ENCODE measurements at places on chromosomes 4 and X. TPM values are rescaled to one million over a fixed set of nuclear protein-coding genes. Genes with fewer than 3 reads are reported as not detected.

DNA sequence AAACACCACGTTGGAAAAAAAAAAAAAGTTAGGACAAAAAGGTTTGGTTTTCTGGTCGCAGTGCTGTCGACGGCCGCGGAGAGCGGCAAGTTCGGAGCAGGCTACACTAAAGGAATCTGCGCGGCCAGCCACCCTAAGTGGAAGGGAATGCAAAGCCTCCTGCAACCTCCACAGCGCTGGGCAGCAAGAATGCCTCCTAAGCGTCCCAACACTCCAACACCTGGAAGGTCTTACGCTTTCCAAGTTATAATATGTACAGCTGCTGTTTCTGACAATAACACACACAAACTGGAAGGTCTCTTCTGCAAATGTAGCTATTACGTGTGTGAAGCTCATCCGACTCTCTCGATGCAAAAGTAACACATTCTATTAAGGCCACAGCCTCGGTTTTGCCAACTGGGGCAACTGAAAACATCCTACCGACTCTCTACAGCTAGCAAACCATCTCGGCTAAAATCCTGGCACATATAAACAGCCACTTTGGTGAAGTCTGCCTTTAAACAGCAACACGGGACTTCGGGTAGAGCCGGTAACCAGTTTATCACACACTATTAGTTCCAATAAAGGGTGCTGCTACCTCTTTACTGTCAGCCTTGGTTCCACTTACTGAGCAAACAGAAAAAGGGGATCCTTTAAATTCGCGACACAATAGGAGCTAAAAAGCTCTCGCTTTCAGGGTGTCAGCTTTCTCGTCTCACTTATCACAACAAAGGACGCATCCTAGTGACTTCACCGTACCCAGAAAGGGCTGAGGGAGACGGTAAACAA is 895 bp downstream of the SMIM14 start:
- DNase-seq = peak; percentile 70

DNA sequence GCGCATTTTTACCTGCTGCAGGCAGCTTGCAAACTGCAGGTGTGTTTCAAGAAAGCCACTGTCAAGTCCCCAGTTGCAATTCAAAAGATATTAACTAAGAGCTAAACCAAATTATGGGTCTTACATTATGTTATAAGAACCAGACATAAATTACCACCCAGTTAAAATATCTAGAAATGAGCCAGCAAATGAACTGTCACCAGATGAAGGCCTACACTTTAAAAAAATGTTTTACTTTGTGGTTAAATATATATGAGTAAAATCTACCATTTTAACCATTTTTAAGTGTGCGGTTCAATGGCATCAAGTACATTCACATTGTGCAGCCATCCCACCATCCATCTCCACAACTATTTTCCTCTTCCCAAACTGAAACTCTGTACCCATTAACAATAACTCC is 32.0 kb upstream of the TMEM131L start:
- no peak for DNase-seq

GRCh38 chr4:87622303-87622702 is 14.0 kb downstream of the DSPP start:
- no peak for DNase-seq

GAGE2A gene
- total RNA-seq = 0.70 TPM

GRCh38 chr4:182973511-182973911 is 56.3 kb upstream of the DCTD start:
- no peak for DNase-seq

- no peak for DNase-seq
Observed at GRCh38 chr4:5545271-5545670, 163.1 kb downstream of the EVC2 start.

DNA sequence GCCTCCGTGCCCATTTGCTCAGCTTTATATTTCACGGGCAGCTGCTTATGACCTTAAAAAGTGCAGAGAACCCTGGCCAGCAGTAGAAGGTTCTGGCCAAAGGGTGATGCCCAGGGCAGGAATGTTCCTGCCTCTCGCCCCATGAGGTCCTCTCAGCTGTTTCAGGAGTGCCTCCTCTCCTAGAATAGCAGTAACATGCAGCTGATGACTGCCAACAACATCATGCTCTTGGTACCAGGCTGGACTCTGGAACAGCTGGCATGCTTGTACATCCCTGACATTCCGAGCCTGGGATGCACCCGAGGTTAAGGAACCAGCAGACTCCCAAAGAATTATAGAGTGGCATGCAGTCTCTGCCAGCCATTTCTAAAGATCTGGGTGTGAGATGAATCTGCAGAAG is 11.7 kb upstream of the TENM3 start:
- no peak for DNase-seq

DNA sequence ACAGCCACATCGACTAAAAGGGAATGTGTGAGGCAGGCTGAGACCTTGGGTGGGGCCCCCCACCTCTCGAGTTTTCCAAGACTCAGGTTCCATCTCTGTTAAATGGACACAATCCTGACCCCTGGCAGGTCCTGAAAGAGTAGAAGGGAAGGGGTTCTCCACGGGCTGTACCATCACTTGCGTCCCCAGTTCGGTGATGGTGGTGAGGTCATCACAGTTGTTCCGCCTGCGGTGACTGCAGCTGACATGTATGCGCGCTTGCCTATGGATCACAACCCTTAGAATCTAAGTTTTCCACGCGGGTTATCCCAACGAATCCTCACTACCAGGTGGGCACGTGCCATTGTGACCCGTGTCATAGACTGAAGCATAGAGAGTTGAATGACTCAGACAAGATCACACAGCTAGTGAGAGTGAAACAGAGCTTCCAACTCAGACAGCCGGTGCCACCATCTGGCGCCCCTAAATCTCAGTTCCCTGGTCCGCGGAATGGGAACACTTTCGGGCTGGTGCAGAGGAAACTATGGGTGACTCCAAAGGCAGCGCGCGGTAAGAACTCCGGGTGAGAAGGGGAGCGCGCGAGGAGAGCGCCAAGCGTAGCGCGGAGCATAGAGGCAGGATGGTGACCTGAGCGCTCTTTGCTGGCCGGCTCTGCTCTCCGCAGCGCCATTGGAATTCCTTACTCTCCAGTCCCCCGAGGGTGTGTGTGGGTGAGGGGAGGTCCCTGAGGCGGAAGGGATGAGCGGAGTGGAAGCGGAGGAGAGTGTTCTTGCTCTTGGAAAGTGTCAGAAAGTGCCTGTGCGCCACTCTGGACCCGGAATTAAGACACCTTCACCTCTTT is 10.5 kb downstream of the MSX1 start:
- DNase-seq = peak; percentile 84

GRCh38 chr4:100495074-100495473 is 22.7 kb downstream of the EMCN start:
- DNase-seq = no peak

- no peak for DNase-seq
Observed at GRCh38 chr4:39134683-39135306, 47.5 kb upstream of the WDR19 start.

DNA sequence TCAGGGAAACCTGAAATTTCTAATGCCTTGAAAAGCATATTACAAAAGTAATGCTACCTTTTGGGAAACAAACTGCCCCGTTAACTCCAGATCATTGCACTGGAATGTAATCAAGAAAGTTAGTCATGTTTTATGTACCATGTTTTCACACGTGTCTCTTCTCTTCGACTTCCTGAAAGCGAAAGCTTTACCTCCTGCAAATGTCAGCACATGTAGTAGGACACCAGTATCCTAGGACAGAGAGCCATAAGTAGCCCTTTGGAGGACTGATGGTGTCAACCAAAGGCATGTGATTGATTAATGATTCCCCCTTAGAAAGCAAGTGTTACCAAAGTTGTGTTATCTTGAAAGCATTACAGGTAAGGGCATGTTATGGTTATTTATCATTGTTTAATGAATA is 8.8 kb upstream of the MND1 start:
- DNase-seq = no peak

RTL3 gene
- total RNA-seq = not detected

DNA sequence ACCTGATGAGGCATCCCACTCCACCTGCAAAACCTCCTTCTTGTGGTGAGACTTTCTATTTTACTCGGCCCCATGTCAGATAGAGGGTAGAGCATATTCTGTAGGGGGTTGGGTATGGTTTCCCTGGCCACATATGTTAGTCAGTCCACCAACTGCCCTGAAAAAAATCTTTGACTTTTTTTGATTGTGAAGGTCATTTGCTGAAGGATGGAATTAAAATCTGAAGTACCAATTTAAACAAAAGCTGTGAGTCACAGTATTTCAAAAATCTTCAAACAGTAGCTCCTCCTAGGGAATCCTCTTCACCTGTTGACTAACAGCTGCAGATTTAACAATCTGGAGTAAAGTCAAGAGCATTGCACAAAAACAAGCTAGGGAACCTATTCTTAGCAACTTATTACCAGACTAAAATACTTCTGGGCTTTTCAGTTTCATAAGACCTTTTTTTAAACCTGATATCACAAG is 8.0 kb upstream of the CCDC110 start:
- DNase-seq = no peak

RNF212 gene
- total RNA-seq = 59.8 TPM

DNA sequence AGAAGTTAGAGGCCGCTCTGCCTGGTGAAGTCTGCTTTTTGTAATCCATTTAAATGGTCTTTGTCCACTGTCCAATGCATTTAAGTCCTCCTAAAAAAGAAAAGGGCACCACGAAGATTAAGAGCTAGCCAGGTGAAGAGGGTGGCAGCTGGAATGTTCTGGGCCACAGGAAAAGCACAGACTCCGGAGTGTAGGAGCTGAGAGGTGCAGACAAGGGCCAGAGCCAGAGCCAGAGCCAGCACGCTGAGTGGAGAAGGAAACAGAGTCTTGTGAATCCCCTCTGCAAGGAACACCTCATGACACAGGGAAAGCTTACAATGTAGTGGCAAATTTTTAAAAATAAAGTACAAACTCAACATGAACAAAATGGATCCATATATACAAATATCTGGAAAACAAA is 83.6 kb downstream of the TSPAN5 start:
- no peak for DNase-seq

MAGEA8 gene
- not detected for total RNA-seq

DNA sequence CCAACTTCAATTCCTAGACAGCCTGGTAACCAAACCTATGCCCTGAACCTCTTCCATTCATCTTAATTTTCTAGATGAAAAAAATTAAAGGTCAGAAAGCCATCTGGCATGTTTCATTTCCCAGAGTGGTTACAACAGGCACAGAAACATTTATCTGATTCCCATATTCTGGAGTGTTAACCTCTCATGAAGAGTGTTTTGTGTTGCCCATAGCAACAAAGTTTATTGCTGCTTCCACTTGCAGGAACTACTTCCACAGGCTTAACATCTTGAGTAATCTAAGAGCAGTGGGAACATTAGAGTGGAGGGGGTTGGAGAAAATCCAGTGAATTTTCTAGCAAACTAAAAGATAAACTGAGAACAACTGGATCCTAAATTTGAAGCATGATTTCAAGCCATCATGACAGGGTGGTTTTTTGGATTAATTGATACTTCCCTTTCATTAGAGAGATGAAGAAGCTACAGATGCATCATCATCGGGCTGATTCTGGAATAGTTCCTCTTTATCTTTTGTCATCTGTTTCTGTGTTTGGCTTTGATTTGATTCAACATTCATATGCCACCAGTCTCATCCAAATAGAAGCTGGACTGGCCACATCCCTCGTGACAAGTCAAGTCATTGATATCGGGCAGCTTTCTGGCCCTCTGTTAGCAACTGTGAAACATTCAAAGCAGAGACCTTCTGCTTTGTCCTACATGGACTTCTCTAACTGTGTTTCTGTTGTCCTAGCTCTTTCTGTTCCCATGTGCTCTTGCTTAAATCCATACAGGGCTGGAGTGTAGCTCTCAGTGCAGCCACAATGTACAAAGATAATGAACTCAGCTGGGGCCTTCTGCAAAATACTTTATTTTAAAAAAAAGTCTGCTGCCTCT is 167.3 kb downstream of the MID1IP1 start:
- DNase-seq = no peak

HDX gene
- 3.1 TPM for total RNA-seq

RADX gene
- 7.2 TPM for total RNA-seq

DNA sequence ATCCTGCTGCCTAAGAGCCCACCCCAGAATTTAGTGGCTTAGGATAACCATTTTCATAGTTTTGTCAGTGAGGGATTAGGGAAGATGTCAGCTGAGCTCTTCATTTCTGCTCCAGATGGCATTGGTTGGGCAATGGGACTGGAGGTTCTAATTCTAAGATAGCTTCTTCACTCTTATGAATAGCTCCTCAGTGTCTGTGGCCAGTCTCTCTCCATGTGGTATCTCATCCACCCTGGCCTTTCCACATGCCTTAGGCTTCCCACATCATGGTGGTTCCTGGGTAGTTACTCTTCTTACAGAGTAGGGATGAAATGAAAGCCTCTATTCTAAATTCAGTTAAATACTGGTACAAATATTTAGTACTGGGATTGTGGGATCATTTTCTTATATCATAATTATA is 31.3 kb downstream of the REPS2 start:
- DNase-seq = no peak

Measured in H7 (cell line).